ENCODE measurements at places on chromosomes 1 and 21.

GRCh38 chr1:9182784-9183257 lies 51.8 kb upstream of the H6PD start:
- no peak for DNase-seq

- DNase-seq = no peak
These were observed 96.0 kb upstream of the CASZ1 start for GRCh38 chr1:10892138-10893065.

- DNase-seq = no peak
These were observed 158.7 kb downstream of the NCAM2 start for GRCh38 chr21:21156957-21157356.

DNA sequence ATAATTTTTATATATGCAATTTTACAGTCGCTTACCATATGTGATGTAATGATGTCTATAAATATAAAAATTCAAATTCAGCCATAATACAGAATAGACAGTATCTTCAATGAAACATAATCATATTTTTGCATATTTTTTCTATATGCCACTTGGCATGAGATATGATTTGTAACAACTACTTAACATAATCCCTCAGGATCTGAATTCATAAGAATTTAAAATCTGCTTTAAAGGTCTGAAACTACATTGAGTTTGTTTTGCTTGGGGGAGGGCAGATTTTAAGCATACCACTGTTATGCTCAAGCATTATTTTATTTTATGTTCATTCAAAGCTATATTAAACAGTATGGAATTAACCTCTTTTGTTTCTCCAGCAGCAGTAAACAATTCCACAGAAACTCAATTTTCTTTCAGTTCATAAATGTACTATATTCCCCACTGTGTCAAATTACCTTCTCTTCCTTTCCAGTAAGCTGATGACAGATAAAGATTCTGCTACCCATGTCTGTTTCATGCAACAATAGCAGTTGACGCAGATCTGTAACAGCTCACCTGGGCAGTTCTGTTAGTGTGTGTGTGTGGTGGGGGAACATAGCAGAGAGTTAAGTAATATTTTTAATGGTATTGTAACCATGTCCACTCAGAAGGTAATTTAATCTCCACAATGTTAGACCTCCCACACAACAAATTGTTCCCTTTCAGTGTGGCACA lies 224.8 kb downstream of the NTNG1 start:
- DNase-seq = no peak

DNA sequence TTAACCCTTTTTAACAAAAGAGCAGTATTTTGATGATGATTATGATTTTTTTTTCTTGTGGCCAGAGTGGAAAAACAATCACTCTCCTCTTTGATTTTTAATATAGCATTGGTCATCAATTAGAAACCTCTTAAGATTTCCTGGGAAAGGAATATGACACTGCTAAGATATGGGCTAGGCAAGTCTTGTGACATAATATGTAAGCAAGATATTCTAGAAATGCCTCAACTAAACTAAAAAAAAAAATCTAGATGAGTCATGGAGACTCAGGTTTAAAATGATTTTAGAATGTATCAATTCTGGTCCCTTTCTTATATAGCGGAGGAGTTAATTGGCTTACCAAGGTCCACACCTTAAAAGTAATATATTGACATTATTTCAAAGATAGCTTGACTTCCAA lies 60.3 kb upstream of the JUN start:
- no peak for DNase-seq

DNA sequence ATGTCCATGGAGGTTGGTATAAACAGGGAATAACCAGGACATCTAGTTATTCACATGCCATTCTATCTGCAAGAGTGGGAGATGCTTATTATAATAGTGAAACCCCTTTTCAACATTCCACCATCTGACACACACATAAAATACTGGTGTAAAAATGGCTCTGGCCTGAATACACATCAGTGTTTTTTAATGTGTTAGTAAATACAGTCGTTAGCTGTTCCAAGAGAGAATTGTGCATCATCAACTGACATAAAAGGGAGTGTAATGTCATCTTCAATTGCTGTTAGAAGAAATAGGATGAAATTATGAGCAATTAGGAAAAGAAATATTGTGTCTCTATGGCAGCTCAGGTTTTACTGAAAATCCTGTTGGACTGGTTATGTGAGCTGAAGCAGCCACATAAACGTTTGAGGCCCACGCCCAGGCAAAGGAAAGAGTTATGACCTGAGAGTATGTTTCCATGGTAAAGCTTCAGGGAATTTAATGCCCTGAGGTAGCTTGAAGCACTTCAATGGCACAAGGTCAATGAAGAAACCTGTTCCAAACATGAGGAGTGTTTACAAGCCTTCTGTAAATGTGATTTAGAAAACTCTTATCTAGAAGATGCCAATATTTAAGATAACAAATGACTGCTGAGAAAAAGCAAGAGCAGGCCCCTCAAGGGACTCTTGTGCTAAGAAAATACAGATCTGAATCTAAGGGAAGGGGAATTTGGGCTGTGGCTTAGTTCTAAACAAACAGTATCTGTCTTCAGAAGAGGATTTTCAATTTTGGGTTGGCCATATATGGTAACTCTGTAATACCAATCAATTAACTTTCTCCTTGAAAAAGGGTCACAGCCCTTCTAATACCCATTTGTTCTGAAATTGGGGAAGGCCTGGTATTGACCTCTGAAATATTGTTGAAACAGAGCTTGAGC lies 384.3 kb downstream of the SEC16B start:
- no peak for DNase-seq

DNA sequence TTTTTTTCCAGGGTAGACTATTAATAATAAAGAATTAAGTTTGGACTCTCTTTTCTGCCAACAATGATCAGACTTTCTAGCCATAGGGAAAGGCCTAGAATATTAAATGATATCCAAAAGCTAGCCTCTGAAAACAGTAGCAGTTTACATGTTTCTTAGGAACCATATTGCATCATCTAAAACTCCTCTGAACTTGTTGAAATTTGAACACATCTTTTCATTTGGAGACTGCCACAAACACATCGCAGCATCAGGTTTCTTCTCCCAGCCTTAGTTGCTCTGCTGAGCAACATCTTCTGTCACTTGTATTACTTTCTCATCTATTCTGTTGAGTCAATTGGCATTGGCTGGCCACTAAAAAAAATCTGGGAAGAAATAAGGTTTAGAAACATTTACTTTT lies 63.2 kb upstream of the GNG4 start:
- DNase-seq = no peak

GRCh38 chr1:228552596-228553176 lies 65.5 kb downstream of the RNF187 start:
- no peak for DNase-seq

GRCh38 chr1:99934801-99935200 lies 35.0 kb upstream of the SLC35A3 start:
- no peak for DNase-seq

- DNase-seq = no peak
These were observed 29.5 kb upstream of the DIP2A start for GRCh38 chr21:46428987-46429710.

DNA sequence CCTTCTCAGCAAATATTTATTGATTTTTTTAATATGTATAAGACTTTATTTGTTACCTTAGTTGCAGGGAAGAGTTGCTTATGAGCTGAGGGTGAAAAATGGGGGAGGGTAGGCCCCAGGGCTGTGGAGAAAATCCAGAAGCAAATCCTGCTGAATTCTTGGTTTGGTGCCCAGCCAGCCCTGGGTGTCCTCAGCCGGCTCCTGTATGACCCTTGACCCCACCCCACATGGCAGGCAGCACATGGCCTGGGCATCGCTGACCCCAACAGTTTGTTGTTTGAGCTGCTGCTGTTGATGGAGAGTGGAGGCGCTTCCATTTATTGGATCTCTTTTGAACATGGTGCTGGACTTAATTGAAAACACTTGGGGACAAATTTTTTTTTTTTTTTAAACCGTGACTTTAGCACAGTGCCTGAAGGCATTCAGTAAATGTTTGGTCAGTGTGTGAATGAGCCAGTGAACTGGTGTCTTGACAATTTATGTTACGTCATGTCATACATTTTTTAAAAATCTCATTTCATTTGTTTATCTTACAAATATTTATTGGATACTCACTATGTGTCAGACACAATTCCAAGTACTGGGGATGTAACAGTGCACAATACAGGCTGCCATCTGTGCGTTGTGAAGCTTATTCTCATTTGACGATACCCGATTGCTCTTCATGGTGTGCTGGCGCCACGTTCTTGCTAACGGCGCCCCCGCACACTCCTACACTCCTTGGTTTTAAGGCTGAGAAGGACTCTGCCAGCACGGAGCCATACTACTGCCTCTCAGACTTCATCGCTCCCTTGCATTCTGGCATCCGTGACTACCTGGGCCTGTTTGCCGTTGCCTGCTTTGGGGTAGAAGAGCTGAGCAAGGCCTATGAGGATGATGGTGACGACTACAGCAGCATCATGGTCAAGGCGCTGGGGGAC lies 98.8 kb downstream of the MTR start:
- DNase-seq = no peak

GRCh38 chr1:246032031-246032551 lies 475.0 kb downstream of the SMYD3 start:
- no peak for DNase-seq

DNA sequence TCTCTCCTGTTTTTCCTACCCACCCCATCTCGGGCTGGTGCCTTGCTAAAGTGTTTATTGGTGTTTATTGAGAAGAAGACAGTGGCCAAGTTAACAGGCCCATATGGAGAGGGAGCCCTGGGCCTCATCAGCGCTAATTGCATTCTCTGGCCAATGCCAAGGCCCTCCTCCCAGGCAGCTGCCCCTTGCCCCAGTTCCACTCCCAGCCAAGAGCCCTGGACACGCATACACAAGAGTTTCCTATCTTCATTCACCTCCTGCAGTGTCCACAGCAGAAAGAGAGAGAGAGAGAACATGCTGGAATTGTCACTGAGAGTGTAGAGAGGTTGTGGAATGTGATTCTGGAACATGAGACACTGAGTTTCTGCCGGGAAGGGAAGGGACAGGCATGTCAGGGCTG lies 25.4 kb upstream of the VWA5B1 start:
- DNase-seq = no peak

- no peak for DNase-seq
These were observed 205.0 kb downstream of the GPR52 start for GRCh38 chr1:174652569-174653280.

DNA sequence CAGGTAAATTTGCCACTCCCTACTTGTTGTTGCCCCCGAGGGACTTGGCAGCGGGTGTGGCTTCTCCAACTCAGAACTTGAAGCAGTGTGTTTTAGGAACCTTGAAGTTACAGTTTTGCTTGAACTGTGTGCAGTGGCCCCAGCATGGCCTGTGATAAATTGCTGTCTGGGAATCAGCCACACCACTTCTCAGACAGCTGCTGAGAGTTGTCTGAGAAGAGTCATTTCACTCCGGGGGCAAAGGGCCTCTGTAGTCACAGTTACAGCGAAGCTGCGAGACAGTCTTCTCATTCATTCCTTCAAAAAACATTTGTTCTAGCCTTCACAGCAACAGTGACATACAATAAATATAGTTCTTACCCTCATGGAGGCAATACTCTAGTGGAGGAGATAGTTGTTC lies 70.3 kb downstream of the PROX1 start:
- DNase-seq = no peak

DNA sequence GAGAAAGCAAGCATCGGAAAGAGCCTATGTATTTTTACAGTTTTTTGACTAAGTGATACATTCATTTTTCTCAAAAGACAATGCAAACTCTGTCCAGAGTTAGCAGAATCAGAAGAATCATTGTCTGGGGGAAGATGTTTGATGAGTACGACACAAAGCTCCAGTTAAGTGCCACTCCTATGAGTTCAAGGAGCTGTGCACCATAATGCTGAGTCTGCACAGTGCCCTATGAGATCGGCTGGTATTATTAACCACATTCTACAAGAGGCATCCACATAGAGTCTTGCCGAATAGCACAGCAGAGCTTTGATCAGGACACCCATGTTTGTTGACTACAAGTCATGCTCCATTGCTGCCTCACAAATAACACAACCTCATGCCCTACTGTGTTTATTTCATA lies 54.9 kb upstream of the RAP1GAP start:
- DNase-seq = no peak

DNA sequence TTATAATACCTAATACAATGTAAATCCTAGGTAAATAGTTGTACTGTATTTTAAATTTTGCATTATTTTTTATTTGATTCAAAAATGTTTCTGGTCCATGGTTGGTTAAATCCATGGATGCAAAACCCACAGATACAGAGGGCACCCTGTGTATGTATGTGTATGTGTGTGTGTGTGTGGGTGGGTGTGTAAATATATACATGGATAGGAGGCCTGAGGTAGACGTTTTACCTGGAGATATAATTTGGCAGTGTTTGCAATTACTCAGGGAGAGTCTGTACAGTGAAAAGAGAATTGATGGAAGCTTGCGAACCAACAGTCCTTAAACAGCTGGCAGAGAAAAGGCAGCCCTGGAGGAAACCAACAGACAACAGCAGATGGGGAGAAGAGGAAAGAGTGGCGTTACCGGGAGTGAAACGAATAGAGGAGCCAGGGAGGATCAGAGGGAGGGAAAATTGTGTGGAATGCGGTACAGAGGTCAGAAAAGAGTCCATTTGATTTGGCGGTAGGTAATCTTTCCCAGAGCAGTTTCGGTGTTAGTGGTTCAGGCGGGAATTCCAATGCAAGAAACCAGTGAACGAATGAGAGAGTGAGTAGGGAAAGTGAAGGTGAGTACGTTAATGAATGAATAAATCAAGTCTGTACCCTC lies 47.9 kb upstream of the NBL1 start:
- no peak for DNase-seq

DNA sequence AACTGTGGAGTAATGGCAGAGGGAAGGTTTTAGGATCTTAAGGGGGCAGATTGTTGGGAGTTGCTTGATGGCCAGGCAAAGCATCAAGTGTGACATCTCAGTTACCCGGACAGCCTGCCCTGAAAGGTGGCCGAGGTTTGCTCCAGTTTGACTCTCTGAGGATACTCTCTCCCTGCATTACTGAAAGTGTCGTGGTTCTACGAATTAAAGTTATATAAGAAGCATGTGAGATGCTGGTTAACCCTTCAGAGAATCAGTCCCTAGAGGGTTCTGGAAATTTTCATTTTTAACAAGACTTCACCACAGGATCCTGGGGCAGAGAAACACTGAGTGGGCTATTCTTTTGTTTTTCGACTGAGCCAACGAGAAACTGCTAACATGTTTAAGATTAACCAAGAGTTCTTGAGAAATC lies 689 bp upstream of the ZNF644 start:
- no peak for DNase-seq

Measured in cortex of kidney (tissue), 1 donor.